ENCODE measurements at places on chromosomes 7 and 10.

GRCh38 chr7:154677454-154677853 is 325.5 kb downstream of the PAXIP1 start:
- no peak for DNase-seq

- DNase-seq = no peak
Observed at GRCh38 chr7:106346678-106347217, 62.0 kb upstream of the NAMPT start.

DNA sequence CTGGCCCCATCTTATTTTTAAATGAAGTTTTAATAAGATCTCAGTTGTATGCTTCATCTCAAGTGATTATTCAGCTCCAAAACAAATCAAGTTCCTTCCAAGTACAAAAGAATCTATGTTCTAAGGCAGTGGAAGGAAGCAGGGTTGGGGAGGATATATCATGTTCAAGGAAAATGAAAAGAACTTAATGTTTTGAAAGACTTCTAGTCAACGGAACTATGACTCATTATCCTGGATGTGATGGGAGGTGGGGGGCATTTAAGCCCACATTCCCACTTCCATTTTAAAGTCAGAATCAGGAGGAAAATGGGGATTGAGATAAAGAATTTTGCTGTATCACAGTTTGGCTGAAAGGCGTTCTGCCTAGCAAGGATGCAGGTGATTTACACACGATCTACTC is 59.4 kb downstream of the FANK1 start:
- DNase-seq = no peak

- no peak for DNase-seq
Observed at GRCh38 chr10:47444047-47444446, 39.9 kb downstream of the ANXA8 start.

GRCh38 chr7:121475806-121476205 is 79.7 kb upstream of the FAM3C start:
- no peak for DNase-seq

DNA sequence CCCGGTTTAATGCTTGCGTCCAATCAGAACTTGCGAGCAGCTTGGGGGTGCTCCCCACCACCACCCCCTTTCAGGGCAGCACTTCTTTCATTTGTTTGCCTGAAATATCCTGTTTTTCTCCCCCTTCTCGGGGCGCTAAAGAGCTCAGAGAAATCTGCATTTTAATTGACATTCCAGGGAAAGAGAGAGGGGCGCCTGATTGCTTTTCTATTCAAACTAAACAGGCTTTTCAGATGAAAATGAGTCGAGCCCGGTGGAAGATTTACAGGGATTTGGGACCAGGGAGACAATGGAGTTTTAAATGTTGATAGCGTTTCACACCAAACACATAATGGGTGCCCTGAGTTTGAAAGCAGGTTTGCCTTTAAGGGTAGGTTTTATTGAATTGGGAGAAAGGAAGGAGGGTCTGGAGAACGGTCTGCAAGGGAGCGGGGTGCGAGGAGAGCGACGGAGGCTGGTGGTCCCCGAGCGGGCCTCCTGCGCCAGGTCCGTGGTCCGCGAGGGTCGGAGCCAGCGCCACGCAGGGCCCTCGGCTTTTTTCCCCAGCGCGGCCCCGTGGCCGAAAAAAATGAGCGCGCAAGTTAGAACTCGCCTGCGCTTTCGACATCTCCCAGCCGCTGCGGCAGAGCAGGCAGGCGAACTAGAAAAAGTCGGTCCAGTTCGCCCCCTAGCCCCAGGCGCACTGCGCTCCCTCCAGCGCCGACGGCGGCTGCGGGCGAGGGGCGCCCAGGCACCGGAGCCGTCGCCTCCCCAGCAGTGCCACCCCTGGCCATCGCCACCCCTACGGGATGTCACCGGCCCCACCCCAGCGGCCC is 1.3 kb downstream of the FGFR2 start:
- DNase-seq = no peak

DNA sequence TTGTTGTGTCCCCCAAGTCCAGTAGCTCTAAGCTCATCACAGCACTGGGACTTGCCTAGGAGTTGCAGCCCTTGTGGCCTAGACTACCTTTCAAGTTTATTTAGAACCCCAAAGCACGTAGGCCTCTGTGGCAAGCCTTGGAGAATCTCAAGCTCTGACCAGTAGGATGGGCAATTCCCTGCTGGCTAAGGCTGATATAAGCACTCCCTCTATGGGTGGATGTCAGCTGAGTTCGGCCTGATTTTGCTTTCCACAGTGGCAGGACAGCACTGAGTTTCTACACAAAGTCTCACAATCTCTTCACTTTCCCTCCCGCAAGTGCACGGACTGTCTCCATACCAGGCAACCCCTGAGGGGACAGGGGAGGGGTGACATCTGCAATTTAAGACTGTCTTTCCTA is 886.4 kb upstream of the LRRN3 start:
- DNase-seq = no peak

DNA sequence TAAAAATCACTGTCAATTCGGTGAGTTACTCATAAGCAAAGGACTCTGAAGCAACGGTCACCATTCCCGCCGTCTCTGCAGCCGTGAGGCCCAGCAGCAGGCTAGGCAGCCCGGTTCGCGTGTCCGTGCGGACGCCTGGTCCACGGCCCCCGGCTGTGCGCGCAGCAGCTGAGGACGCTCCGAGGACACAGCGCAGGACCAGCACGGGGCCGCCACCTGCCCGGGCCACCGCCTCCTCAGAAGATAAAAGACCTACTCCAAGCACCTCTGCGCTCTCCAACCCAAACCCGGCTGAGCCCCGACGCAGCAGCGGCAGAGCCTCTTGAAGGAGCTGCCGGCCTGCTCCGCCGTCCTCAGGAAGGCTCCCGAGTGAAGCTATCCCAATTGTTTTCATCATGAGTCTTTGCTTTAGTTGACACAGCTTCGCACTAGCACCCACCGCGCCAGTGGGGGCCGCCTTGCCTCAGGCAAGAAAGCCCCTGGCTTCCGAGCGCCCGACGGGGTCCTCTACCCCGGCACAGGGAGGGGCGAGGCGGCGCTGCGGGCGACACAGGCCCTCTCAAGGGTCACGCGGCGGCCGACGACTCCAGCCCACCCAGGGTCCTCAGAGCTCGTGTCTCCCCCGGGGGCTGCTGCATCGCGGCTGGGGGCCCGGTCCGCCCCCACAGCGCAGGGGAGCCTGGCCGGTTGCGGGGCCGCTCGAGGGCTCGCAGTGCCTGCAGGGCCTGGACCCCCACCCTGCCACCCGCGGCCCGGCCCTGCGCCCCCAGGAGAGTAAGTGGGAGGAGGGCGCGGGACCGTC is 16.9 kb upstream of the GPR146 start:
- DNase-seq = no peak

DNA sequence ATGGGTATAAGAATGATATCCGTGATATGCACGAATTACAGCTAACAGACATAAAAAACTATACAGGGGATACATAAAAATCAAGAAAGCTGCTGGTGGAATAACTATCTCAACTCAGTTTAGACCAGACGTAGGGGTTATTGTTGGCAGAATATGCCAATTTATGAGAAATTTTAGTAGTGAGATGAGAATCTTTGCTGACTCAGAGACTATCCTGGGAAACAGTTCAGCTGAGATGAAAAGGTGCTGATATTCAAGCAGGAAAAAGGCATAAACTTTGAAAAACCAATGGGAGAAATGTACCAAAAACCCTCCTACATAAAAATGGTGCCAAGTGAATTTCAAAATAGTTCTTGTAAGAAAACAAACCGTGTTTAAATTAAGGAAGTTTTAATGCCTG is 3.3 kb downstream of the MRPS33 start:
- DNase-seq = no peak

DNA sequence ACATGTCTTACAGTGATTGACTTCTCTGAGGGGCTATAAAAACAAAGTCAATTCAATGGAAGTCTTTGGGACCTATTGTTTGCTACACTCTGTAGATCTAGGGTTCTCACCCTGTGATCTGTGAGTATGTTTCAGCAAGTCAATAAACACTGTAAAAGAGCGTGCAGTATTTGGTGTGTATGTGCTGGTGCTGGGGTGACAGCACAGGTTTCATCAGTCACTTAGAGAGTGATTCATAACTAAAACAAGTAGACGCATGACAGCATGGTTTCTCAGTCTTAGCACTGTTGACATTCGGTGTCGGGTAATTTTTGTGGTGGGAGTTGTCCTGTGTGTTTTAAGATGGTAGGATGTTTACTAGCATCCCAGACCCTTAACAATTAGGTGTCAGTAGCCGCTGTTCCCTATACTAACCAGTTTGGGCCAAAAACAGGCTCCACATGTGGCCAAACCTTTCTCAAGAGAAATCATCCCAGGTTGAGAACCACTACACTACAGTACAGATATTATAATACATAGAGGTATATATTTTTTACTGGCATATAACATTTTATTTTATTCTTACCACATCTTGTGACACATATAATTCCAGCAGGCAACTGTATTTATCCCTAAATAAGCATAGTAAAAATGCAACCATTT is 411.8 kb downstream of the ARL4A start:
- no peak for DNase-seq

DNA sequence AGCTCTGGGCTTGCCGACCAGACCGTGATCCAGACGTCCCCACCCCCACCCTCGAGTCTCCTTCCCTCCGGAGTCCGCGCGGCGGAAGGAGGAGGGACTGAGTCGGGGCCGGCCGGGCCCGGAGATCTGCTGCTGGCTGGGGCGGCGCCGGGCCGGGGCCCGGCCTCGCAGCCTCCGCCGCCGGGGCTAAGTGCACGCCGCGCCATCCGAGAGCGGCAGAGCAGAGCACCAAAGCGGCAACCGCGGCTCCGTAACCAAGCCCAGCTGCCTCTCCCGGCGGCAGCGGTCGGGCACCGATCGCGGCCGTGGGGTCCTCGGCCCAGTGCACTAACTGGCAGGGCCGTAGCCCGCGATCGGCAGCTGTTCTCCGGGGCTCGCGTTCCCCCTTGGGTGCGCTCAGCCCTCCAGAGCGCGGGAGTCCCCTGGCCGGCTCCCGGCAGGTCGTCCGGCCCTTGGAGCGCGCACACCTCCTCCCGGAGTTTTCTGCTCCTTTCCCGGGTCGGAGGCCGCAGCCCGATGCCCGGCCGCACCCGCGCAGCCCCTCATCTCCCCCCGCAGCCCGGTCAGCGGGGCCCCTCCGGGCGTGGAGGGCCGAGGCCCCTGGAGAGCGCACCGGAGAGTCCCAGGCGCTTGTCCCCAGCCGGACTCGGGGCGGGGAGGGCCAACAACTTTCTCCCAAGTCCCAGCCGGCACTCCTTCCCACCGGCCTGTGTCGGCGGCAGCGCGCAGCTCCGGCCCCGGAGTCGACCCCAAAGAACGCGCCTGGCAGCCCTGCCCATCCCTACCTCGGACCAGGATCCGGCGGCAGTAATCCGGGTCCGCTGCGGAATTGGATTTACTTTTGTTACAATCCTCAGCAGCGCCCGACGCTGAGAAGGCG is 799 bp downstream of the VAX1 start:
- DNase-seq = no peak

GRCh38 chr7:128275681-128276080 is 34.6 kb downstream of the LEP start:
- no peak for DNase-seq

GRCh38 chr10:108736111-108736510 is 1187.2 kb downstream of the XPNPEP1 start:
- no peak for DNase-seq

DNA sequence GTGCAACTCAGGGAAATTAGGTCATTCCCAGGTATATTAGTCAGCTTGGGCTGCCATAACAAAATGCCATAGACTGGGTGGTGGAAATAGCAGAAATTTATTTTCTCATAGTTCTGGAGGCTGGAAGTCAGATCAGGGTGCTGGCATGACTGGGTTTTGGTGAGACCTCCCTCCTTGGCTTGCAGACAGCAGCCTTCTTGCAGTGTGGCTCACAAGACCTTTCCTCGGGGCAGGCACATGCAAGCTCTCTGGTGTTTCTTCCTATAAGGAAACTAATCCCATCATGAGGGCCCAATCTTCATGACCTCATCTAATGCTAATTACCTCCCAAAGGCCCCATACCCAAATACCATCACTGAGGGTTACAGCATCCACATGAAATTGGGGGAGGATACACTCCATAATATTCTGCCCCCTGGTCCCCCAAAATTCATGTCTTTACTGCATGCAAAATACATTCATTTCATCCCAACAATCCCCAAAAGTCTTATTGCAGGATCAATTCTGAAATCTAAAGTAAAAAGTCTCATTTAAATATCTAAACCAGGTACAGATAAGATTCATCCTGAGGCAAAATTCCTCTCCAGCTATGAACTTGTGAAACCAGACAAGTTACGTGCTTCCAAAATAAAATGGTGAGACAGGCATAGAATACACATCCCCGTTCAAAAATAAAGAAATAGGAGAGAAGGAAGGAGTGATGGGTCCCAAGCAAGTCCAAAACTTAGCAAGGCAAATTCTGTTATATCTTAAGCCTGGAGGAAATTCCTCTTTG is 17.4 kb upstream of the CBLL1 start:
- no peak for DNase-seq

DNA sequence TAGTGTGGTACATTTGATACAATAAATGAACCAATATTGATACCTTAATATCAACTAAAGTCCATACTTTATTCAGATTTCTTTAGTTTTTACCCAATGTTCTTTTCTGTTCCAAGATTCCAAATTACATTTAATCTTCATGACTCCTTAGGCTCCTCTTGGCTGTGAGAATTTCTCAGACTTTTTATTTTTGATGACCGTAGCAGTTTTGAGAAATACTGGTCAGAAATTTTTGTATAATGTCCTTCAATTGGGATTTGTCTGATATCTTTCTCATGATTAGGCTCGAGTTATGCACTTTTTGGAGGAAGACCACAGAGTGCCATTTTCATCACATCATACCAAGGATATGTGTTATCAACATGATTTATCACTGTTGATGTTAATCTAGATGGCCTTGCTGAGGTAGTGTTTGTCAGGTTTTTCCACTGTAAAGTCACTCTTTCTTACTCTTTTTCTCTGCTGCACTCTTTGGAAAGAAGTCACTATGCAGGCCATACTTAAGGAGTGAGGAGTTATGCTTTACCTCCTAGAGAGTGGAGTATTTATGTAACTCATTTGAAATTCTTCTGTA is 12.9 kb upstream of the ENTPD1 start:
- no peak for DNase-seq

- DNase-seq = no peak
Observed at GRCh38 chr10:35340975-35341374, 4.7 kb downstream of the CCNY start.

GRCh38 chr10:52571516-52572182 is 200.9 kb downstream of the MBL2 start:
- DNase-seq = no peak

GRCh38 chr10:132735923-132736391 is 50.0 kb downstream of the NKX6-2 start:
- DNase-seq = no peak

DNA sequence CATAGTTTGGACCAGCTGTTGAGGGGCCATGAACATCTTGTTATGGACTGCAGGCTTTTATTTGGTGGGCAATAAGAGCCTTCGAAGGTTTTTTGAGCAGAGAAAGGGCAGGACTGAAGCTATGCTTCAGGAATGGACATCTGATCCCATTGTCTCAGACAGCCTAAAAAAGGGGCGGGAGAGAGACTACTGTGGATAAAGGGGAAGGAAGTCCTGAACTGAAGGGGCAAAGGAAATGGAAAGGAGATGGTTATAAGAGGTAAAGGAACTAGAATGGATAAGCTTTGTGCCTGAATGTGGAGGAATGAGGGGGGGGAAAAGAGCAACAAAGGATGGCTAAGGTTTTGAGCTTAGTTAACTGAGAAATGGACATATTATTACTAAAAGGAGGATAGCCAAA is 172.5 kb downstream of the SKAP2 start:
- DNase-seq = no peak

Measured in stimulated activated CD8-positive, alpha-beta memory T cell treated with anti-CD3 and anti-CD28 coated beads, Interleukin-4, amount 100 ng/mL, for 4 hours (primary cell).